ENCODE measurements at places on chromosomes 12 and 14. TPM values are rescaled to one million over a fixed set of nuclear protein-coding genes. Genes with fewer than 3 reads are reported as not detected.

Gene CALCOCO1
- total RNA-seq = 119 TPM

Gene RNFT2
- 7.4 TPM for total RNA-seq

Gene SERPINA10
- 0.06 TPM for total RNA-seq

Gene IL25
- total RNA-seq = not detected

Gene GLI1
- total RNA-seq = 13.4 TPM

Gene FRS2
- total RNA-seq = 65.5 TPM

Gene OR6C74
- total RNA-seq = not detected

Gene EXOC3L4
- 6.6 TPM for total RNA-seq

Gene SDR9C7
- total RNA-seq = not detected

Gene ABCC9
- total RNA-seq = 49.5 TPM

Gene HOXC5
- 4.0 TPM for total RNA-seq

Gene USP44
- total RNA-seq = 2.3 TPM

Gene CLEC1B
- total RNA-seq = 1.1 TPM

Gene RNASE1
- 198 TPM for total RNA-seq

Gene CELA1
- not detected for total RNA-seq

Gene LALBA
- total RNA-seq = not detected
